GOT3 (cell line): ENCODE measurements at places on chromosomes 2 and 18.

GRCh38 chr2:137957033-137957432, 7.2 kb upstream of the HNMT start:
- DNase-seq = no peak

GRCh38 chr2:40127890-40128557, 323.9 kb downstream of the SLC8A1 start:
- no peak for DNase-seq

GRCh38 chr2:209549589-209549988, 125.7 kb downstream of the MAP2 start:
- DNase-seq = no peak

DNA sequence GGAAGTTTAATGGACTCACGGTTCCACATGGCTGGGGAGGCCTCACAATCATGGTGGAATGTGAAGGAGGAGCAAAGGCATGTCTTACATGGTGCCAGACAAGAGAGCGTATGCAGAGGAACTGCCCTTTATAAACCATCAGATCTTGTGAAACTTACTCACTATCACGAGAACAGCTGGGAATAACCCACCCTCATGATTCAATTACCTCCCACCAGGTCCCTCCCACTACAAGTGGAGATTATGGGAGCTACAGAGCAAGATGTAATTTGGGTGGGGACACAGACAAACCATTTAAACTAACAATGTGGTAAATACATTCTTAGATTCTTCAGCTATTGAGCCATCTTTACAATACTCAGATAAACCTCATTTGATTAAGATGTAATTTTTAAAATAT, 176.1 kb downstream of the SH3BP4 start:
- DNase-seq = no peak

DNA sequence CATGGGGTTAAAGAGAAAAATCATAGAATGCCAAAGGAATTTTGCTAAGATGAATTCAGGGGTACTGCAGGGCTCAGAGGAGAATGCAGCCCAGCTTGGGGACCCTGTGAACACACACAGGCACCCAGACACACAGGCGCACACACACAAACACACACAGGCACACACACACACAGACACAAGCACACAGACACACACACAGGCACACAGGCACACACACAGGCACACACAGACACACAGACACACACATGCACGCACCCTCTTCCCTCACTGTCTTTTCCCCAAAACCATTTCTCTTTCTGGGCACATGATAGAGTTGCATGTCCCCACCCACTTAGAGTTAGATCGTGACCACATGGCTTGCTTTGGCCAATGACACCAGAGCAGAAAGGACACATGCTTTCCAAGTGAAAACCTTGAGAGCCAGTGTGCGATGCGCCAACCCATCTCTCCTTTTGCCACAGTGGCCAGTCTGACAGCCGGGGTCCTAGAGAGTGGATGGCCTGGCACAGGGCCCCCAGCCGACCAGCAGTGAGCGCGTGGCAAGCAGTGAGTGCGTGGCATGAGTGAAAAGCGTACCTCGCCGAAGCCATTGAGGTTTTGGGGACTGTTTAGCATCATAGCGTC, 163.3 kb downstream of the KLHL29 start:
- no peak for DNase-seq

DNA sequence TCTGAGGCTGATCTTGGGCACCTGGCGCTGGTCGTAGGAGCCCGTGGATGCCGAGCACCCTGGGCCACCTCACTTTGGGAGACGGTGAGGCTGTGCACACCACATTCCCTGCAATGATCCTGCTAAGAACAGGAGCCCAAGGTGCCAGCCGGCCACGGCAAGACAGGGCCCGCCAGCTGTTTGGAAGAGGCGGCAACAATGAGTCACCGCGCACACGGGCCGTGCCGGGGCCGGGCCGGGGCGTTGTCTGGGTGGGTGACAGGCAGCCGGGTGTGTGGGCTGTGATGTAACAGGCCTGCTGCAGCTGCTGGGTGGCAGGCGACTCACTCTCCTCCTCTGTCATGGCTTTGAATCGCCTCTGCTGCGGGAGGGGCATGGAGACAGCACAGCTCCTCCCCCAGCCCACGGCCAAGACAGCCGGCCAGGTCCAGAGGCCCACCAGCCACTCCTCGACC, 49.7 kb upstream of the ODC1 start:
- DNase-seq = peak; percentile 19

GRCh38 chr2:70094171-70094977, 7.1 kb downstream of the PCBP1 start:
- no peak for DNase-seq

DNA sequence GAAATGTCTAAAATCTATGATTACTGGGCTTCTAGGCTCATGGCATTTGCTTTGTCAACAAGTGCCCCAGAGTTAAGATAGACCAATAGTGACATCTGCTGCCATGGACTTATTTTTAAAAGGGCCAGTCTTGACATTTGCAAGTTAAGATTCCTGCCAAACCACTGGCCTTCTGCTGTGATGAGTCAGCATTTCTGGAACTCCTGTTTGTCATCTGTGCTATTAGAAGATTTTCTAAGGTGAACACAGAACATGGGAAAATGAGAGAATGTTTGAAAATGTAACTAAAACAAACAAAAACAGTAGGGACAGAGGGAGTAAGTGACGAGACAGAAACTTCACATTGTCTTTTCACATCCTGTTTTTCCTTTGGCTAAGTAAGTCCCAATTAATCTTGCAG, 93.7 kb upstream of the WDR75 start:
- no peak for DNase-seq

DNA sequence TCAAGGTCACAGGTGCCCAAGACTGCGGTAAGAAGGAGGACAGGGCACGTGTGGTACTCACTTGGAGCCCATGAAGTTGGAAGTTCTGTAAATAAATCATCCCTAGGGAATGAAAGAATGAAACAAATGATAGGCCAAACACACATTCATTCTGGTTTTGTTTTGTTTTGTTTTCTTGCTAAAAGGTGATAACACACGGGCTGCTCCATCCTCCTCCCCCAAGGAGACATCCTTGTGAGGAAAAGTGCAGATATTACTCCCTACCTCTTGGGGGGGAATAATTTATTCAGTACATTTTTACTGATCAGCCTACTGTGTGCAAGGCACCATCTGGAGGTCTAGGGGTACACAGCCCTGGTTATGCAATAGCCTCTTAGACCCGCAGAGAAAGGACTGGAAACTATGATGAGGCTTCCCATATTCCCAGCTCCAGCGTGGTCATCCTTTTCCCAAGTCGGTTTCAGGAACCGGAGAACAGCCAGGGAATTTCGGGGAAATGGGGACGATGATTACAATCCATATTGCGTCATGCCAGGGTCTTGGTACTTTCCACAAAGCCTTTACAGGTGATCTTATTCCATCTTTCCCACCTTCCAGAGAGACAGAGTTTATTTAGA, 6.3 kb downstream of the RAX start:
- DNase-seq = no peak
